ENCODE measurements at places on chromosomes 2 and 18.

- no peak for DNase-seq
These were observed 119.4 kb upstream of the PIEZO2 start for GRCh38 chr18:11268741-11269233.

DNA sequence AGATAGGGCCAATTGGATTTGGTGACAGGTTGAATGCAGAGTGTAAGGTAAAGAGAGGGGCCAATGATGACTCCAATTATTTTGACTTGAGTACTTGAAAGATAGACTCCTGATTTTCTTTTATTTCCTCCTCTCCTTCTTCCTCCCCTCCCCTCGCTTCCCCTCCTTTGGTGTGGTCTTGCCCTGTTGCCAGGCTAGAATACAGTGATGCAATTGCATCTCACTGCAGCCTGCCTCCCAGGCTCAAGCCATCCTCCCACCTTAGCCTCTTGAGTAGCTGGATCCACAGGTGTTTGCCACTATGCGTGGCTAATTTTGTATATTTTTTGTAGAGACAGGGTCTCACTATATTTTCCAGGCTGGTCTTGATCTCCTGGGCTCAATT lies 2.3 kb downstream of the DGUOK start:
- DNase-seq = no peak

DNA sequence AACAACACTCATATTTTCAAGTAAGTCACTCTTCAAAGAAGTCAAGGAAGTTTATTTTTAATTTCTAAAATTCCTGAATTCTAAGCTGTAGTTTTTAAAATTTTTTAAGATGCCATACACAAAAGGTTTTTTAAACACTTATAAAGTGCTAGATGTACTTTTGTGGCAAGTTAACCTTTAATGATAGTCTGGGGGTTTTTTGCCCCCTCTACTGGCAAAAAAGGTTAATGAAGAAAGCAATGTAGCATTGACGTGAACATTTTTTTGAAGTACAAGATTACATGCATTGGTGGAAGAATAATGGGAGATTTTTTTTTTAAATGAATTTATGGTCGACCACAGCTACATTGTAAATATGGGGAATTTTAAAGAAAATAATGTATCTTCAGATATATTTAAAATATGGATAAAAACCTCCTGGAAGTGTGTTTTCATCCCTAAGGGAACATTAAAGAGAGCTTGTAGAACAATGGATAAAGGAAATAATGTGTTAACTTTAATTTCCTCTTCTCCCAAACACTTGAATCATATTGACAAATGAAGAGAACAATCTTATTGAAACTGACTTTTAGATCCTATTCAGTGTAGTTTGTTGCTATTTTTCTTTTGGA lies 12.6 kb downstream of the ITPRID2 start:
- no peak for DNase-seq

DNA sequence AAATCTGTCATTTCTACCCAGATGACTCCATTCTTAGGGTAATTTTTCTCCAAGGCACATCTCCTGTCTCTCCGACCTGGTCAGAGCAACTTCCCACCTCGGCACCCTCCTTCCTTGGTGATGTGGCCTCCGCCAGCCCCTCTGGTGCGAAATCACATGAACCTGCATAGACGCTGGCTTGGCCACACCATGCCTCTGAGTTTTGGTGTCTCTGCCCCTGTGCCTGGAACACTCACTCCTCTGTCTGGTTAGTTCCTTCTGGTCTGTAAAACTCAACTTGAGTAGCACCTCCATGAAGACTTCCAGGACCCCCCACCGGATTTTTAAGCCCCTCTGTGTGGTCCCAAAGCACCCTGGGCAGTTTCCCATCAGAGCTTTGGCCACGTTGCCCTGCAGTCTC lies 83.2 kb upstream of the OTOS start:
- DNase-seq = no peak

DNA sequence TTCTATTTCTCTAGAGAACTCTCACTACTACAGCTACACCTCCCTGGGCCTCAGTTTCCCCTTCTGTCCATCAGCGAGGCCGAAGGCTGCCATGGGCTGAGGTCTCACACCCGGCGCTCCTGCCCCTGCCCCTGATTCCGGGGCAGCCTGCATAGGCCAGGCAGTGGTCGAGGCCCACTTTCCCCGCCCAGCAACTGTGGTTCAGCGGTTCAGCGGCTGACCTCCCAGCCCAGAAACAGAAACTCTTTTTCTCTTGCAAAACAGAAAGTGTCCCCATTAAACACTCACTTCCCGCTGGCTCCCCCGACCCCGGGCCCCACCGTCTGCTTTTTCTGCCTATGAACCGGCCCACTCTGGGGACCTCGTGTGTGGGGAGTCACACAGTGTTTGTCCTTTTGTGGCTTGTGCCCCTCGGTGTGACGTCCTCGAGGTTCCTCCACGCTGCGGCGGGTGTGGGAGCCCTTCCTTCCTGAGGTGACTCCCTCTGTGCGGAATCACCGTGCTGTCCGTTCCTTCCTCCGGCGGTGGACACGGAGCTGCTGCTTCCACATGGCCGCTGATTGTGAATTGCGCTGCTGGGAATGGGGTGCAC lies 16.0 kb downstream of the PDCD1 start:
- DNase-seq = peak; percentile 78

DNA sequence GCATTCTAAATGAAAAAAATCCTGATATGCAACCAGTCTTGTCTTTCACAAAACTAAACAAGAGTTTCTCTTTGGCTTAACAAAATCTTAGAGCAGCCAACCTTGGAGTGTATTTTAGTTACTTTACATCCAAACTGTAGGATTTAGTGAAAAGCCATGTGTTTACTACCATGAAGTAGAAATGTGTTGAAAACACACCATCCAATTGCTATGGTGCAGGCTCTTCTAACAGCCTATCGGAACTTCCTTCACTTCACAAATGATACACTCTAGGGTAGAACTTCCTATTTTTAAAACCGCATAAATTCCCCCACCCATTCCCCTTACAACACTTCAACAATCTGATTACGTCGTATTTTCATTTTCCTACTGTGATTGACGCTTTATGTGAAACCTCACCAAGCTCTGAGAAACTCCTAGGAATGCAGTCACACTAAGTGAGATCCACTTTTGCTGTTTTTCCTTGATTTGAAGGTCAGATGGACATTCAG lies 74.4 kb upstream of the MAP4K4 start:
- DNase-seq = no peak
